ENCODE measurements at places on chromosomes 4 and X.

DNA sequence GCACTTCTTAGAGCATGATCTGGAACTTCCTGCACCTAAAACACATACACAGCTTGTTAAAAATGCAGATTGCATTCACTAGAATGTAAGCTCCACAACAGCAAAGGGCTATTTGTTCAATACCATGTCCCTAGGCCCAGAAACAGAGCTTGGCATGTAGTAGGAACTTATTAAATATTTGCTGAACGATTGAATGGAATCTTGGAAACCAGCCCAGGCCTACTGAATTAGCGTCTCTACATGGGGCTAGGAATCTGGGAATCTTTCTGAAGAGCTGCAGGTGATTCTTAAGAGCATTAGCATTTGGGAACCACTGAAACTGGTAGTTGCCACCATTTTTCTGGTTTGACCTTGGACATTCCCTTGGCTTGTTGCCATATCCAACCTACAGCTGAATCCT, 234.1 kb downstream of the STIM2 start:
- no peak for DNase-seq

- no peak for DNase-seq
These were observed 25.8 kb downstream of the FGD1 start for GRCh38 chrX:54470054-54470760.

DNA sequence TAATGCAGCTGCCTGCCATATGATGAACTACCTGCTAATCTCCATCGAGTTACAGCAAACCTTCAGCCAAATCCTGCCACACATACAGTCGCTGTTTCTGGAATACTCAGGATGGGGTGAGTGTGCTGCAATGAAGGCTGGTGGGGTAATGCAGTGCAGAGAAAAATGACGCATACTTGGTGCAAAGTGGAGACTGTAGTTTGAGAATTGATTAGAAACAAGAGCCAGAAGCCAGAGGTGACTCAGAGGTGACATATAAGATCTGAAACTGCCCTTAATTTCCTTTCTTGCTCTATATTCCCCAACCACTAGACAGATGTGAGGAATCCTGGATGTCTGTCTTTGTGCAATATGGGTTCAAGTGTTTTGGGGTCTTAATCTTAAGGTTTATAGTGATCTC, 22.0 kb downstream of the C4orf54 start:
- DNase-seq = no peak

DNA sequence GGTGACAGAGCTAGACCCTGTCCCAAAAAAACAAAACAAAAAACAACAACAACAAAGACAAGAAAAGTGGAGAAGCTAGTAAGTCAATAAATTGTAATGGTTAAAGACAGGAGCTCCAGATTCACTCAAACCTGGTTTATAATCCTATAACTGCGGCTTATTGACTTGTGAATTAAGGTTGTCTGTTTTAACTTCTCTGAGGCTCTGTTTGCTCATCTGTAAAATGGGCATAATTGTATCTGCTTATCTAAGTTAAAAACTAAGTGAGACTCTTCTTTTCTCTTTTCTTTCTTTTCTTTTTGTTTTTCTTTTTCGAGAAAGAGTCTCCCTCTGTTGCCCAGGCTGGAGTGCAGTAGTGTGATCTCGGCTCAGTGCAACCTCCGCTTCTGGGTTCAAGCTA, 84.9 kb downstream of the SOWAHB start:
- DNase-seq = no peak

- no peak for DNase-seq
These were observed 165.0 kb downstream of the FHIP1A start for GRCh38 chr4:151573945-151574344.

DNA sequence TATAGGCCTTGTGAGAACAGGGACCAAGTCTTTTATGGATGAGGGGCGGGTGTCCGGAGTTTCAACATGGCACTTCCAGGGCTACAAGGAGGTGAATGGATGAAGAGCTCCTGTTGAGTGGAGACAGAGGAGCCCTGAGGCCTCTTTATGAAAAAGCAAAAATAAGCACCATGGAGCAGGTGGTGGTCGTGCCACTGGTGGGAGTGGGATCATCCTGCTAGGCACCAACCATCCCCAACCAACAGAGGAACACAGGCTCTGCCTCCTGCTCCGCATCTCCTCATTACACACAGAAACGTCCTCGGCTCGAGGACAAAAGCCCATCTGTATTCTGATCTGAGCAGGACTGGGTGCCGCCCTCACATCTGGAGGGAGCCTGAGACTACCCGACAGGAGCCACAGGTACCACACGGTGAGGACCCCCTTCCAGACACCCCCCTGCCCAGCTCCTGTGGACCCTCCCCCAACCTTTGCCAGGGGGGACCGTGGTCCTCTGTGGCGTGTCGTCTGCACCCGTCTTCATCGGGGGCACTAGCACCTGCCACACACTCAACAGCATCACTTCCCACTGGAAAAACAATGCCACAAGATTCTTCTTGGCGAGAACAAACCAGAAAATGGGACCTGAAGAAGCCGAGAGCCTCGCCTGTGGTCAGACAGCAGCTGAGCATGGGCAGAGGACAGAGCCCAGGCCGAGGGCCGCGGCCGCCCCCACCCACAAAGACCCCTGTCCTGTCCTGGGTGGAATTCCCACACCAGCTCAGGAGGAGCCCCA, 3.9 kb upstream of the PDE6B start:
- no peak for DNase-seq

DNA sequence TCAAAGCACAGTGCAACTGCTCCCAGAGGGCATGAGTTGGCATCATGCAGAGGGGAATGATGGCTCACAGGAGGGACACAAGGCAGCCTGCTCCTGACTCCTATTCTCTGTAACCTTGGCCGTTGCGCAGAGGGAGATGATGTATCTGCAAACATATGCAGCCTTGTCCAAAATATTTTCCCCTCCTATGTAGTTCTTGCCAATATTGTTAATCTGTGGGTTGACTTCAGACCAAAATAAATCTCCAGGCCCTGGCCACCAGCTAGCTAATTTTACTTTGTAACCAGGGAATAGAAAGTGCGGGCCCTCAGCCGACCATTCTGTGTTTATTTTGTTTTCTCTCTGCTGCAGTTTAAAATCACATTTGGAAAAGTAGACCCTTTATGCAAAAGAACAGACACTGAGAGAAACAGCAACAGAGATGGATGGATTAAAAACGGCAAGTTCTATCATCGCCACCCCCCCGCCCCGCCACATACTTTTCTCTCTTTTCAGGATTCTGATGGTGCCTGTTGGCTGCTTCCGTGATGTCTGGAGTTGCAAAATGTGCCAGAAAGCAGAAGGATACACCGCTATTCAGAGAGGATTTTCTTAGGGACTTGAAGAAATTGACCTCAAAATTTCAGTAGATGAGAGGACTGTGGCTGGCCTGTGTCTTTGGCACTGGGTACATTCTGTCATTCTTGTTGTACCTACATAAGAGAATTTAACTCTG, 185.3 kb upstream of the BCOR start:
- DNase-seq = no peak

- DNase-seq = no peak
These were observed 16.8 kb downstream of the OCRL start for GRCh38 chrX:129556806-129557315.

- DNase-seq = no peak
These were observed 65.9 kb downstream of the FAT1 start for GRCh38 chr4:186657764-186658163.

DNA sequence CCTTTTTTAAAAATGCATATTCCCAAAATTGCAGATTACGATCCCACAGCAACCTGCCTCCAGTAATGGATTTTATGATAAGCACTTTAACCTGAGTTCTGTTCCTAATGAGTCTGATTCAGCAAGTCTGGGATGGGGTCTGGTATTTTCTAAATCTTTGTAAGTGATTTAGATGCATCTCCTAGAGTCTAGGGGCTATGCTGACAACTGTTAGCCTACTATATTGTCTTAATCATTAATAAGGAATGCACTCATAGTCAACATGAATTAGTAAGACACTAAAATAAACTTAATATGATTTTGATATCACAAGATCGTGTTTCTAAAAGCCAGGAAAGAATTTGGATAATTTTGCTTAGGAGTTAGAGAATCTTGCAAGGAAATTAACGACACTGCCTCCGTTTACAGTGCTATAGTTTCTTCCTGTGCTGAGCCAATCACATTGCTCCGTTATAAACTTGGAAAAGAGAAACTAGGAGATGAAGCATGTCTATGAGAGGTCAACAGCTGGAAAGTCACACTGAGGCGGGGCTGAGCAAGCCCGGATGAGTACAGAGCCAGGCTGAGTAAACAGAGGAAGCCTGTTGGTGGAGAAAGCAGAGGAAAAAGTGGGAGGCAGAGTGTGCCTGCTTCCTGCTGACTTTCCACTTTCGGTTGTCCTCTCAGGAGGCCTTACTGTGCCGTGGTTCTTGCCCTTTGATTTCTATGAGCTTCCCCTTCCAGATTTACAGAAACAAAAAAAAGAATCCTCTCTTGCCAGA, 5.4 kb downstream of the SCARB2 start:
- DNase-seq = no peak

- DNase-seq = no peak
These were observed 17.6 kb downstream of the SH3TC1 start for GRCh38 chr4:8216443-8217245.

- DNase-seq = no peak
These were observed 97.3 kb downstream of the SHROOM4 start for GRCh38 chrX:50716706-50717105.

DNA sequence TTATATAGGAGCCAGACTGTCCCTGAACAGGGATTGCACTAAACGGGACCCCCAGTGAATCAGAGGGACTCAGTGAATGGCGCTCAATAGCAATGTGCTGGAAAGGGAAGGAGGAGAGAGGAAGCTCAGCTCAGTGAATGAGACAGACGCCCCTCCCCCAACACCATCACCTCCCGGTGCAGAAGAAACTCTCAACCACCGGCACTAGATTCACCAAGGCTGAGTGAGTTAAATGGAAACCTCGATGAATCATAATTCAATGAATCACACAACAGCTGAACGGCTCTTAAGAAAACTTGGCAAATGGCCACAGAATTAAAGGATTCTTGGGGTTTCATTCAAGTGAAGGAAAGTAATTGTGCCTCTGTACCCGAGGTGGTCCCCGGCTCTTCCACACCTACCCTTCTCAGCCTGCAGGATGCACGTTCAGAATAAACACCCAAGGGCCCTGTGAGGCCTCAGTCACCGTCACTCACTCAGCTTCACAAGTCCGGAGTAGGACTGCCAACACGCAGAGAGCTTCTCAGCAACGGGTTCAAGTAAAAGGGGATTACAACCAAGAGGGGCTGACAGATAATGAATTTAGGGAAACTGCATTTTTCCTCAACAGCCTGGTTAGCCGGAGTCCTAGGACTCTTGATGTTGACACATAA, 29.3 kb downstream of the CRMP1 start:
- DNase-seq = no peak

DNA sequence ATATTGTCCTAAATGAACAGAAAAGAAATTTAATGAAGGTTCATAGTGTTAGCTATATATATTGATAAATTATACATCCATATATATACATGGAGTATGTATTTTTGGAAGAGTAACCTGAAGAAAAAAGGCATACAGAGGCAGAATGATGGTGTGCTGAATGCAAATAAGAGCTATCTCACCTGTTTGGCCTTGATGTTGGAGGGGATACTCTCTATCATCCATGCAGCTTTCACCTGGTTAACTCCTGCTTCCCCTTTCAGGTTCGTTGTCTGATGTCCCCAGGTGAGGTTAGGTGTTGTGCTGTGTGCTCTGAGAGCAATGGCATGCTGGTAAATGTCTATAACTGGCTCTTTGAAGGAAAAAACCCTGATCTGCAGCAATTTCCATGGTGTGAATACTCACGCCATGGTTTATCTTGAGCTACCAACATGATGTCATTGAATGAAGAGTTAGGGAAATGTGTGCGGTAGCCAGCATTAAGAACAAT, 31.8 kb upstream of the SPP1 start:
- DNase-seq = no peak

- no peak for DNase-seq
These were observed 744.2 kb upstream of the GRIA3 start for GRCh38 chrX:122439831-122440230.

DNA sequence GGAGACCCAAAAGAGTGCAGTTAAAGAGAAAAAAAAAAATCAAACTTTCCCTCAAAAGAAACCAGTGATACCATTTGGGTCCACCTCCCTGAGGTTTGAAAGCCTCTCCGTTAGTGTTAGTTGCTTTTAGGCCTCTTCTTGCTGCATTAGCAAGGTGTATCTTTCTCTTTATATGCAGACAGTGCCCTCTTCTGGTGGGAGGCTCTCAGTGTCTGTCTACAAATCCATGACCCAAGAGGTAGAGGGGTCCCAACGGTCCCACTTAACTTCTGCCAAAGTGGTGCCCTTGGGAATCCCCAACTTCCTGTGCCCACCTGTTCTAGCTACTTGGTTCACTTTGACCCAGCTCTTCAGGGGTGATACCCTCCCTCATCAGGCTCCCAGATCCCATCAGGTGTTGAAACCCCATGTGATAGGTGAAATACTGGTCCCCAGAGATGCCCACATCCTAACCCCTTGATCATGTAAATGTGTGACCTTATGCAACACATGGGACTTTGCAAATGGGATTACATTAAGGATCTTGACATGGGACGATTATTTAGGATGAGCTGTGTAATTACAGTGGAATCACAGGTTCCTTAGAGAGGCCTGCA, 63.7 kb upstream of the CD99 start:
- DNase-seq = no peak

DNA sequence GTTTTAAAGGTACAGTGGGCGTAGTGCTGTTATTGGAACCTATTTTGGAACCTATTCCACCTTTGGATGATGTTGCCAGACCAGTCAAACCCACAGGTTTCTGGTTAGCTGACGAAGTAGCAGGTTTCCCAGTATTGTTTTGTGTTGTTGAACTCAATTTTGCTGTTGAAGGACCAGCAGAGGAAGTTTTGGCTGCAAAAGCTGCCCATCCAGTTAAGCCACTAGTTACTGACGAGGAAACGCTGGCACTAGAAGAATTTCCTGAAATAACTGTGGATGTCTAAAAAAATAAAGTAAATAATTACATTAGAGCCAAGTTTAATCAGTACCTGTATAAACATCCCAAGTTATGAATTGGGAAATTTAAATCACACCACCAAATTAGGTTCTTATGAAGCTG, 25.5 kb downstream of the INTS12 start:
- DNase-seq = no peak

DNA sequence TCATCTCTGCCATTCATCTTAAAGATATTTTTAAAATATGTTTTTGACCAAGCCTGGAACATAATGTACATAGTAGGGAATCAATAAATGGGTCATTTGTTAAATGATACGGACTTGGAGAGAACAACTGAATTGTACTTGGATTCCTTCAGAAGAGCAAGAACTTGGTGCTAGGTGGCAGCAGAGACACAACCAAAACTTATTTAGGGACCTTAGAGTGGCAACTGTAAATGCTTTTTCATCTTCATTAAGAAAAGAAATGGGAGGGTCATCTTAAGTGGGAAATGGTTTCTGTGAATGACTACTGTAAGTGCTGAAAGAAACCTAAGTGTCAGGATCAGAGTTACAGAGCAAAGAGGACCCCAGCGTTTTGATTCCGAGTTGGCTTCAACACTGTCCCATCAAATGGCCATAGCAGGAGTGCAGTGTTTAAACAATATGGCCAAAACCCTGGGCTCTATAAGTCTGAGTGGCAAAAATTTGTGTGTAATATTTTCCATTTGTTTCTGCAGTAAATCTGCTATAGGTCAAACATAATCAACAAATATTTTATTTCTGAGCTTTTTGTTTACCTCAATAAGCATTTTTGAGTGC, 213.6 kb downstream of the PALLD start:
- no peak for DNase-seq
